ENCODE measurements at places on chromosomes 13 and 19.

GRCh38 chr19:17687141-17687856 lies 855 bp downstream of the UNC13A start:
- DNase-seq = no peak

GRCh38 chr13:77213644-77214043 lies 113.2 kb downstream of the MYCBP2 start:
- no peak for DNase-seq

- no peak for DNase-seq
Observed at GRCh38 chr19:50957587-50957986, 4.7 kb upstream of the KLK5 start.

DNA sequence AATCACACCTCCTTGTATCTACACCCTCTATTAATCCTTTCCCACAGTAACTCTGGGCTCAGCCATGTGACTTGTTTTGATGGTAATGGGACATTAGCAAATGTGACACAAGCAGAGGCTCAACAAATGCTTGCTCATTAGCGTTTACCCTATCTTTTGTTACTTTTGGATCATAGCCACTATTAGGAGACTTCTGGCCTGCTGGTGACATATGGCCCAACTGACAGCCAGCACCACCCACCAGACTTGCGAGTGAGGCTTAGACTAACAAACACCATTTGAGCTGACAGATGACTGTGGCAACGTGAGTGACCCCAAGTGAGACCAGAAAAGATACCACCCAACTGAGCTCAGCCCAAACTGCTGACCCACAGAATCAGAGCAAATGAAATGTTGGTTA lies 154.1 kb downstream of the OLFM4 start:
- no peak for DNase-seq

DNA sequence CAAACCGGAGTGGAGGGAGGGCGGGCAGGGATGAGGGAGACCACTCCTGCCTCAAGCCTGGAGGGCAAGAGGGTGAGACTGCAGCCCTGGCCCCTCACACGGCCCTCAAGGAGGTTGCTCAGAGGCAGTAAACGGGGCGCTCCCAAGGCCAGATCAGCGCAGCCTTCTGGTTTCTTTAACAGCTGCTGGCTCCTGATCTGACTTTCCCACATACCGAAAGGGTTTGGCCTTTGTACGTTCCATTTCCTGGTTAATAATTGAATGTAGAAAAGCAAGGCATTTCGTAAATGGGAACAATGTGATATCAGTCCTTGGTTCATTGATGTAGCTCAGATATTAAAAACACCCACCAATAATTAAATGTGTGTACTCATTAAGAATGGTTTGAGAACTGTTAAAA lies 71.5 kb downstream of the GGACT start:
- no peak for DNase-seq
